ENCODE measurements at places on chromosomes 1 and 21.

- DNase-seq = no peak
Observed at GRCh38 chr1:167554028-167554779, 642 bp upstream of the CREG1 start.

DNA sequence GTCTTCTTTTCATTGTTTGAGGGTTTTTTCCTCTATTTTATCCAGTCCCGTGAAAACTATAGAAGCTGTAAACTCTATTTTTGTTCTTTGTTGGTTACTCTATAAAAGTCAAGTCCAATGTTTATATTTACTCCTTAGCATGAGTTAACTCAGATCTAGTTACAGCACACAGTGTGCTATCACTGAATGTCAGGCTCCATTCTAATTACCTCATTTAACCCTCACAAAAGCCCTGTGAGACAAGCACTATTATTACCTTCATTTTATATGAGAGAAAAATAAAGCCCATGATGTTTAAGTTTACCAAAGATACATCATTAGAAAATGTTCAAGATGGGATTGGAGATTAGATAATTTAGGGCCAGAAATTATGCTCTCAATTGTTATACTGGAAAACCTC is 251.4 kb upstream of the SNX7 start:
- no peak for DNase-seq

GRCh38 chr1:218686258-218686657 is 341.1 kb downstream of the TGFB2 start:
- DNase-seq = peak; percentile 66

GRCh38 chr21:24197923-24198322 is 1409.4 kb downstream of the MRPL39 start:
- no peak for DNase-seq

- no peak for DNase-seq
Observed at GRCh38 chr21:19523746-19524145, 1120.2 kb upstream of the TMPRSS15 start.

DNA sequence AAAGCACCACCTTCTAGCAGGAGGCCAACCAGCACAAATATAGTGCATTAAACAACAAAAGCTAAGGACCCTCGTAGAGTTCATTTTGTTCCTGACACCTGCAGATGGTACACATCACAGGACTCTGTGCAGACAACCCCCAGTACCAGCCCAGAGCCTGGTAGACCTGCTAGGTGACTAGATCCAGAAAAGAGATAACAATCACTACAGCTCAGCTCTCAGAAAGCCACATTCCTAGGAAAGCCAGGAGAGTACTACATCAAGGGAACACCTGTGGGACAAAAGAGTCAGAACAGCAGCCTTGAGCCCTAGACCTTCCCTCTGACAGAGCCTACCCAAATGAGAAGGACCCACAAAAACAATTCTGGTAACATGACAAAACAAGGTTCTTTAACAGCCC is 344.7 kb upstream of the PTBP2 start:
- no peak for DNase-seq

DNA sequence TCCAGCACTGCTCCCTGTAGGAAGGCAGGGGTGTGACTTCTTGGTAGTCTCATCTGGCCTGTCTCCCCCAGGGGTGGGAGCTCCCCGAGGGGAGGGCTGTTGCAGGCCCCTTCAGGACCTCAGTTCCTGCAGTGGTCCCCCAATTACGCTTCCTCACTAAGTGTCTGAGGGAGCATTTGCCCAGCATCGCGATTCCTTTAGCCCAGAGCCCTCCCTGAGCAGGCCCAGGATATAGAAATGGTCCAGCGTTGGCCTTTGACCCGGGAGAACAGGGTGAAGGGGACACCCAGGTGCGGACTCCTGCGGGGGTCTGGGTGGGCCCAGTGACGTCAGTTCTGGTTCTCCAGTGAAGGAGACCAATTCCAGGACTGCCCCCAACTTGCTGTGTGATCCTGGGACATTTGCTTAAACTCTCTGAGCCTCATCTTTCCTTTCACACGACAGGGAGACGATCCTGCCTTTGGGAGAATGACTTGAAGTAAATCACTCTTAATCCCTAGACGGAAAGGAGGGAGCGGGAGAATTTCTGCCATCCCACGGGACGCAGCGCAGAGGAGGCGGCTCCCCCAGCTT is 32.6 kb upstream of the BTG2 start:
- no peak for DNase-seq

DNA sequence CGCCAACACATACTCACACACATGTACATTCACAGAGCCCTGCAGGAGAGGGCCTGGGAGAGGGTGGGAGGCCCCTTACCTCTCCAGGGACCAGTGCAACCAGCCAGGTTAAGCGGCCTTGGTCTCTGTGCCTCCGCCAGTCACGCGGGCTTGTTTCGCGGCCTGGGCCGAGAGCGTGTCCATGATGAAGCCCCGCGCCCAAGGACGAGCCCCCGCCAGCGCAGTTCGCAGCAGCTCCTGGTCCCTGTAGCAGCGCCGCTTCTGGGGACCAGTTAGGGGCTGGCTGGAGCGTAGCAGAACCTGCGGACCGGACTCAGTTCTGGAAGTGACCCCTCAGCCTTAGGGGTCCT is 7.3 kb upstream of the FAM167B start:
- no peak for DNase-seq

DNA sequence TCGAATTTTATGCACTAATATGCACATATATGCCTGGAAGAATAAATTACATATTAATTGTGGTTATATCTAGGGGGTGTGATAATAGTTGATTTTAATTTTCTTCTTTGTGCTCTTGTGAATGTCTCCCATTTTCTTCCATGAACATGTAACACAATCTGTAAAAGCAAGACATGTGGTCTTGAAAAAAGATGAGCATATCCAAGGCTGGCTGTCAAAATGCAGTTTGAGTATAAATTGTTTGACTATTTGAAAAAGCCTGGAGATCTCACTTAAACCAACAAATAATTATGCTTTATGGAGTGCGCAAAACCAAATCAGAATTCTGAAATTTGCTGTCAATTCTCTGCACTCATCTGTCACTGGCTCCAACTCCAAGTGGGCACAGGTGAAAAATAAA is 143.9 kb downstream of the HMGB4 start:
- DNase-seq = no peak

- peak; percentile 75 for DNase-seq
Observed at GRCh38 chr1:161994175-161994668, 29.4 kb downstream of the OLFML2B start.

DNA sequence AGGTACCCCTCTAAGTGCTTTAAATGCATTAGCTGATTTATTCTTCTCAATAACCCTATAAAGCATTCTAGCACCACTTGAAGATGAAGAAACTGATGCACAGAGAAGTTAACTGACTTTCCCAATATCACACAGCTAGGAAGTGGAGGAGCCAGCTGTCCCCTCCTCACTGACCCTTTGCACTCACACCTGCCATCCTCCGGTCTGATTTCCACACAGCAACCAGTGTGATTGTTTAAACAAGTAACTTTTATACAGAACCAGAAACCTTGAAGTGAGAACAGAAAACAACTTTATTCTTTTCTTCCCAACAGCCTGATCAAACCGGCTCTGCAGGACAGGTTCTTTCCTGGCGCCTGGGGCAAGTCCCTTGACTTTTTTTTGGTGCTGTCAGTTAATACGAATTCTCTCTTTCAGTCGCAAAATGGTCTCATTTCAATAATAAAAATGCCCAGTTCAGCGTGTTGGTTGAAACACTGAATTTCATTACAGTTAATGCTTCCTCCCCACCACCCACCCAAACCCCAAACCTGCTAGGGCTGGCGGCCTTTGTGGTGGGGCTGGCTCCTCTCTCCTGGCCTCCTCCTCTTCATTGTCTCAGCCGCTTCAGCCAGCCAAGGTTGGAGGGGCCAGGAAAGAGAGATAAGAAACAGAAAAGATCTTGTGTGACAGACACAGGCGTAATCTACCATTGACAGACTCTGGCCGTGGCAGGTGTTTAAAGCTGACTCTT is 26.4 kb upstream of the EEIG2 start:
- DNase-seq = no peak

GRCh38 chr1:180504186-180504585 is 1.8 kb upstream of the ACBD6 start:
- no peak for DNase-seq

DNA sequence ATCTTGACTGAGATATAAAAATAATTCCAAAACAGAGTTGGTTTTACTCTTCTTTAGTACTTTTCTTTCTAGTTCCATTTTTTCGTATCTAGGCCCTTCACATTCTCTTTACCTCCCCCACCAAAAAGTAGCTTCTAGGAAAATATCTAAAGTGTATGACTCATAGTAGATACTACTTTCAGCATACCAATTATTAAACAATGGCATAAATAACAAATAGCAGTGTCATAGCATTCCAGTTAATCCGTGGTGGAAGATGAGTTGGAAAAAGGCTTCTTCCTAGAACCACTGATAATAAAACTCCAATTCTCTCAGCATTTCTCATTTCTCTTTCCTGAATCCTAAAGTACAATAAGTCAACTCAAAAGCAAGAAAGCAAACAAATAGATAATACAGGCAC is 859.0 kb upstream of the B3GALT2 start:
- DNase-seq = peak; percentile 75

Data from EL (cell line).